ENCODE measurements at places on chromosomes 4 and X. TPM values are rescaled to one million over a fixed set of nuclear protein-coding genes. Genes with fewer than 3 reads are reported as not detected.

DNA sequence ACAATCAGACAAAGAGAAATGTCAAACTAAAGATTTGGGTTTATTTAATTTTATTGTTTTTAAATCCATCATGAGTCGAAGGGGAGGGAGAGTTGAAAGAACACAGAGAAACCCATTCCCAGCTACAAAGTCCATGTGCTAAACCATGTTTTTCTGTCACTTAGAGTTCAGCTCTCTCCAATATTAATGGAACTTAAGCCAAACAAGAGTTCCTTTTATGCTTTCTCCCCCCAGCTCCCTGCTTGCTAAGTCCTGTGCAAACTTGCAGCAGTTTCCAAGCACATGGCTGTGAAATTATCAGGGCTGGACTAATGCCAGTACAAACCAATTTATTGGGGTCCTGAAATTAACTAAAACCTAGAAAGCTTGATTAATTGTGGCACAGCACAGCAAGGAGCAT, 9.7 kb upstream of the CHRDL1 start:
- no peak overlapping the region for H3K27ac ChIP-seq
- no peaks in the 10 kb centered on the region for H3K27me3 ChIP-seq
- no peak overlapping the region for H3K4me3 ChIP-seq
- DNase-seq: no peak

- no peaks in the 10 kb centered on the region for H3K4me1 ChIP-seq
- no peak overlapping the region for H3K27ac ChIP-seq
- no peaks in the 10 kb centered on the region for H3K36me3 ChIP-seq
- H3K4me3 ChIP-seq: no peak overlapping the region
- no peaks in the 10 kb centered on the region for H3K27me3 ChIP-seq
- DNase-seq: no peak
Measured at GRCh38 chr4:4754641-4755040, 104.8 kb upstream of the MSX1 start.

DNA sequence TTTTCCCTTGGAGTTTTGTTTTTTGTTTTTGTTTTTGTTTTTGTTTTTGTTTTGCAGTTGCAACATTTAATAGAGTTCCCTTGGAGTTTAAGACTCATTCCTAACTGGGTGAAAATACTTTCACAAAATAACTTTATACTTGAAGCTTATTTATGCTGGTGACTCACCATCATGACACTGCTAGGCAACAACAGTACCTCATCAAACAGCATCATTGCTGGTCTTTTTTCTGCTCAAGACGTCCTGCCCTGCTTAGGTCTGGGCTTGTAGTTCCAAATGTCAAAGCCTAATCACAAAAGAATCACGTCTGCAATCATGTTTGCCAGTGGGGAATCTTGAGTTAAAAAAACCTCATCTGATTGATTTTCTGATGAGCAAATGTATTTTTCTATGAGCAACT, 105.7 kb upstream of the PRPS2 start:
- no peak overlapping the region for H3K27ac ChIP-seq
- no peak for DNase-seq
- no peak overlapping the region for H3K4me3 ChIP-seq
- H3K36me3 ChIP-seq: no peaks in the 10 kb centered on the region

GRCh38 chrX:145405012-145405411, 157.7 kb downstream of the SPANXN1 start:
- H3K36me3 ChIP-seq: no peaks in the 10 kb centered on the region
- no peak for DNase-seq
- no peak overlapping the region for H3K27ac ChIP-seq
- H3K4me1 ChIP-seq: no peaks in the 10 kb centered on the region

DNA sequence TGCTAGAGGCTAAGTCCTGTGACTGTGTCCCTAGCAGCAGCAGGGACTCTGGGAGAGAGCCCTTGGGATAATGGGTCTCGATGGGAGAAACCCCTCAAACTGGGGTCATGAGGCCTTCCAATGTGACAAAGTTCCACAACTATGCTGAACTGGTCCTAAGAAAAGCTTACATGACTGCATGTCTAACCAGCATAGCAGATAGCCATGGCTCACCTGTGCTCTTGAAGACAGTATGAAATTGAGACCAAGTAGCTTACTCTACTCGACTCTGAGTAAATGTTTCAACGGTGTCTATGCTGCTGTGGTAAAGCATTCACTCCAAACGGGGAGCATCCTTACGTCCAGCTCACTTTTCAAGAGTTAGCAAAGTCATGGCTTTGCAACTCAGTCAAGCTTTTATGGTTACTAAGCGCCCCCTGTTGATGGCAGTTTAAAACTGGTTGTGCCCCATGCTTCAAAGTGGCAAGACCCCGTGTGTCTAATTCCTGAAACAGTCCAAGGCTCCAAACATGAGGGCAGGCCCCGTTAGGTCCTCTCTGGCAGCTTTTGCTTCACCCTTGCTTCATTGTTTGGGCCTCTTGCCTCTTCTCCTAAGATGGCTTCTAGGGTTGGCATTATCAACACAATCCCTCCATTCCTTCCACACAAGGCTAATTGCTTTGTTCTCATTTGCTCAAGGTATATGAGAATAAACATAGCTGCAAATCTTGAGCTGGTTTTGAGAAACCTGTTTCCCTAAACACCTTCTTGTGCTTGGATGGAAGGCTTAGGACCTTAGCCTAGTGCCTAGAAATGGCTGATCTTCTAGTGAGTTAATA, 46.6 kb downstream of the CCNG2 start:
- no peak overlapping the region for H3K4me3 ChIP-seq
- no peaks in the 10 kb centered on the region for H3K27me3 ChIP-seq

DNA sequence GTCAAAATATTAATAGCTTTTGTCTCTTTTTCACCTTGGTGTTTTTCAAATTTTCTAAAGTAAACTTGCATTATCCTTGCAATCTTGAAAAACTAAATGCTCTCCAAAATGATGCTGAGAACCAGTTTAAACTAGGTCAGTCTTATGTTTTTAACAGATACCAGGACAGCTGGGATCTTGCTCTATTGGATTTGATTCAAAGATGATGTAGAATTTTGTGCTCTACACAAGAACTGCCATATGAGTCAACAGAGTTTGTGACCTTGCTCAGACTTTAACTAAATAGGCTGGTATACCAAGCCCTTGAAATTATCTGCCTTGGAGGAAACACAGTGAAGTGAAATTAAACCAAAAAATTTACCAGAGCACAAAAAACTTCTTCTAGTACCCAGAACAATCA, 991.1 kb downstream of the STPG2 start:
- DNase-seq: no peak
- H3K27ac ChIP-seq: no peak overlapping the region
- no peaks in the 10 kb centered on the region for H3K36me3 ChIP-seq
- H3K4me3 ChIP-seq: no peak overlapping the region
- H3K27me3 ChIP-seq: no peaks in the 10 kb centered on the region

GRCh38 chr4:7135389-7135746, 57.0 kb upstream of the SORCS2 start:
- H3K36me3 ChIP-seq: no peaks in the 10 kb centered on the region
- H3K27me3 ChIP-seq: no peaks in the 10 kb centered on the region
- no peak for DNase-seq

GRCh38 chr4:19623866-19624265, 627.8 kb upstream of the SLIT2 start:
- no peaks in the 10 kb centered on the region for H3K27me3 ChIP-seq
- DNase-seq: no peak
- H3K4me3 ChIP-seq: no peak overlapping the region
- H3K4me1 ChIP-seq: no peaks in the 10 kb centered on the region
- H3K36me3 ChIP-seq: no peaks in the 10 kb centered on the region
- H3K27ac ChIP-seq: no peak overlapping the region

DNA sequence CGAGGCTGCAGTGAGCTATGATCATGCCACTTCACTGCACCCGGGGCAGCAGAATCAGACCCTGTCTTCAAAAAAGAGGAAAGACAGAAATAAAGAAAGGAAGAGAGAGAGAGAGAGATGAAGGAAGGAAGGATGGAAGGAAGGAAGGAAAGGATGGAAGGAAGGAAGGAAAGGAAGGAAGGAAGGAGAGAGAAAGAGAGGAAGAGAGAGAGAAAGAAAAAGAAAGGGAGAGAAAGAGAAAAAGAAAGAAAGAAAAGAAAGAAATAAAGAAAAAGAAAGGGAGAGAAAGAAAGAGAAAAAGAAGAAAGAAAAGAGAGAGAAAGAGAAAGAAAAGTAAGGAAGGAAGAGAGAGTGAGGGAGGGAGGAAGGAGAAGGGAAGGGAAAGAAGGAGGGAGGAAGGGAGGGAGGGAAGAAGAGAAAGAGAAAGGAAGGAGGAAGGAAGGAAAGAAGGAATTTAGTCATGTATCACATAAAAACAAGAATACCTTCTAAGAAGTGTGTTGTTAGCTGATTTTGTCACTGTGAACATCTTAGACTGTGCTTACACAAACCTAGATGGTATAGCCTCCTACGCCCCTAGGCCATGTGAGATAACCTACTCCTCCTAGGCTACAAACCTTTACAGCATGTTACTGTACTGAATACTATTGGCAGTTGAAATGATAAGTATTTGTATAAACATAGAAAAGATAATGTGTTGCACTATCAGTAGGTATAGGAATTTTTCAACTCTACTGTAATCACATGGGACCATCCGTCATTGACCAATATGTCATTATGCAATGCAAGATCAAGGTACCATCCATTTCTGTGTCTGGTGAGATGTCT, 17.4 kb upstream of the AFF1 start:
- H3K4me3 ChIP-seq: no peak overlapping the region
- no peaks in the 10 kb centered on the region for H3K36me3 ChIP-seq
- no peak overlapping the region for H3K27ac ChIP-seq
- DNase-seq: no peak
- no peaks in the 10 kb centered on the region for H3K27me3 ChIP-seq
- no peaks in the 10 kb centered on the region for H3K4me1 ChIP-seq

GRCh38 chrX:10278716-10279115, 121.9 kb downstream of the CLCN4 start:
- DNase-seq: no peak
- no peak overlapping the region for H3K4me3 ChIP-seq
- no peak overlapping the region for H3K27ac ChIP-seq
- H3K27me3 ChIP-seq: no peaks in the 10 kb centered on the region
- H3K36me3 ChIP-seq: no peaks in the 10 kb centered on the region
- H3K4me1 ChIP-seq: no peaks in the 10 kb centered on the region

- H3K4me1 ChIP-seq: peaks cover 8% of the 10 kb centered on the region
- no peaks in the 10 kb centered on the region for H3K36me3 ChIP-seq
- H3K4me3 ChIP-seq: peak overlapping the region; percentile 41
- peak; percentile 89 for DNase-seq
- H3K27me3 ChIP-seq: no peaks in the 10 kb centered on the region
Measured at GRCh38 chrX:129984111-129984958, 1.9 kb downstream of the BCORL1 start.

DNA sequence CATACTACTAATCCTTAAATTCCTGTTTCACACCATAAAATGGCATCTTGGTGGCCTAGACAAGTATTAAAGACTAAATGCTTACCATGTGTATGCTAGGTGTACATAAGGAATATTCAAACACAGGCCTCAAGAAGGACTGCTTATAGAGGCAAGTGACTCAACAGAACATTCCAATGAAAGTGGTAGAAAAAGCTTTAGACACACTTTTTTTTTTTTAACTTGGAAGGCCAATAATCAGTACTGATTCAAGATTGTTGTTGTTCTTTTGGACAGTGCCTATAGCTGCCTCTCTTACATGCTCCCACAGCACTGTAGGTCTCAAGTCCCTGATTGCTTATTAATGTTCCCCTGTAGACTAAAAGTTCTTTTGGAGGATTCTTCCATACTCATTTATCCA, 77.6 kb downstream of the FBXL5 start:
- H3K36me3 ChIP-seq: peaks cover 9% of the 10 kb centered on the region
- no peaks in the 10 kb centered on the region for H3K27me3 ChIP-seq
- H3K4me3 ChIP-seq: no peak overlapping the region

GRCh38 chr4:99991741-99992140, 41.7 kb upstream of the H2AZ1 start:
- no peaks in the 10 kb centered on the region for H3K4me1 ChIP-seq
- DNase-seq: no peak
- no peak overlapping the region for H3K27ac ChIP-seq
- H3K27me3 ChIP-seq: no peaks in the 10 kb centered on the region
- no peak overlapping the region for H3K4me3 ChIP-seq
- no peaks in the 10 kb centered on the region for H3K36me3 ChIP-seq

- no peaks in the 10 kb centered on the region for H3K4me1 ChIP-seq
- no peak overlapping the region for H3K4me3 ChIP-seq
- H3K27me3 ChIP-seq: no peaks in the 10 kb centered on the region
- no peak for DNase-seq
- peaks cover 51% of the 10 kb centered on the region for H3K36me3 ChIP-seq
- H3K27ac ChIP-seq: peak overlapping the region; percentile 41
Measured at GRCh38 chr4:75495476-75495875, 18.7 kb downstream of the RCHY1 start.

GRCh38 chr4:43047058-43047457, 154.5 kb downstream of the GRXCR1 start:
- H3K27ac ChIP-seq: no peak overlapping the region
- no peak for DNase-seq
- H3K4me3 ChIP-seq: no peak overlapping the region
- H3K4me1 ChIP-seq: no peaks in the 10 kb centered on the region
- H3K36me3 ChIP-seq: no peaks in the 10 kb centered on the region

GRCh38 chr4:2786152-2786671, 6.7 kb upstream of the SH3BP2 start:
- H3K27ac ChIP-seq: peak overlapping the region; percentile 80
- peaks cover 64% of the 10 kb centered on the region for H3K4me1 ChIP-seq
- peak; percentile 84 for DNase-seq
- no peak overlapping the region for H3K4me3 ChIP-seq
- H3K27me3 ChIP-seq: no peaks in the 10 kb centered on the region
- no peaks in the 10 kb centered on the region for H3K36me3 ChIP-seq

DNA sequence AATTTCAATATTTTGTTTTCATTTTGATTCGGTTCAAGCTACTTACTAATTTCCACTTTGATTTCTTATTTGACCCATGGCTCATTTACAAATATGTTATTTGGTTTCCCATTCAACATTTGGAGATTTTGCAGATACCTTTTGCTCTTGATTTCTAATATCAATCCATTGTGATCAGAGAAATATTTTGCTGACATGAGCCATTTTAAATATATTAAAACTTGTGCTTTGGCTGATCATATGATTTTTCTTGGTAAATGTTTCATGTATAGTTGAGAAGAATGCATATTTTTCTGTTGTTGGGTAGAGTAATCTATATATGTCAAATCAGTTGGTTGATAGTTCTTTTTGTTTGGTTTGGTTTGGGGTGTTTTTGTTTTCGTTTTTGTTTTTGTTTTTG, 95.0 kb downstream of the GASK1B start:
- DNase-seq: no peak
- H3K4me1 ChIP-seq: no peaks in the 10 kb centered on the region
- H3K27ac ChIP-seq: no peak overlapping the region
- H3K4me3 ChIP-seq: no peak overlapping the region
- no peaks in the 10 kb centered on the region for H3K36me3 ChIP-seq

GRCh38 chr4:77818073-77818601, 1.0 kb downstream of the CNOT6L start:
- H3K27ac ChIP-seq: peak overlapping the region; percentile 98
- DNase-seq: peak; percentile 92
- peak overlapping the region; percentile 52 for H3K4me3 ChIP-seq
- peaks cover 77% of the 10 kb centered on the region for H3K4me1 ChIP-seq

GRCh38 chr4:158356301-158356700, 146.0 kb downstream of the TMEM144 start:
- H3K27ac ChIP-seq: no peak overlapping the region
- H3K36me3 ChIP-seq: no peaks in the 10 kb centered on the region
- no peaks in the 10 kb centered on the region for H3K27me3 ChIP-seq
- H3K4me1 ChIP-seq: no peaks in the 10 kb centered on the region

The TIMP1 gene
- 201 TPM for total RNA-seq

The PCSK1N gene
- total RNA-seq: 0.70 TPM

The CT45A1 gene
- not detected for total RNA-seq

The TRIM75 gene
- not detected for total RNA-seq

The CDKN2AIP gene
- total RNA-seq: 27.6 TPM

The ZNF674 gene
- 10.7 TPM for total RNA-seq

The SLC16A2 gene
- 2.6 TPM for total RNA-seq

The RIBC1 gene
- total RNA-seq: not detected

The PCDH7 gene
- total RNA-seq: 105 TPM

All from spleen (tissue), 13 donors.